ENCODE measurements at places on chromosomes 6 and 20.

GRCh38 chr6:93248631-93249030 is 170.7 kb downstream of the EPHA7 start:
- DNase-seq = no peak

DNA sequence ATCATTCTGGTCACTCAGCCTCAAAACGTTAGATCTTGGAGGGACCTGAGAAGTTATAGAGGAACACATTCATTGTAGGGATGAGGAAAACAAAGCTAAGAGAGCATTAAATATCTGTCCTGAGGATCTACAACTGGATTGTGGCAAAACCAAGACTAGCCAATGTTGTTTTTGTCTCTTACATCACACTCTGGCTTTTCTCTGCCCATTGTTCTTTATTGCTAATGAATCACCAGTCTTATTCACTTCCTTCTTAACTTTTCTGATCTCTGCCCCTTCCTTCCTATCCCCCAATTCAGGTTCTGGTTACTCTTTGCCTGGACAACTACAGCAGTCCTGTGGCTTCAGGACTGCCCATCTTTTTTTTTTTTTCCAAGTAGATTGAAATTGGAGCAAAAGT is 57.0 kb upstream of the PREP start:
- DNase-seq = no peak

- no peak for DNase-seq
Measured at GRCh38 chr6:130749402-130749801, 77.8 kb upstream of the SMLR1 start.

DNA sequence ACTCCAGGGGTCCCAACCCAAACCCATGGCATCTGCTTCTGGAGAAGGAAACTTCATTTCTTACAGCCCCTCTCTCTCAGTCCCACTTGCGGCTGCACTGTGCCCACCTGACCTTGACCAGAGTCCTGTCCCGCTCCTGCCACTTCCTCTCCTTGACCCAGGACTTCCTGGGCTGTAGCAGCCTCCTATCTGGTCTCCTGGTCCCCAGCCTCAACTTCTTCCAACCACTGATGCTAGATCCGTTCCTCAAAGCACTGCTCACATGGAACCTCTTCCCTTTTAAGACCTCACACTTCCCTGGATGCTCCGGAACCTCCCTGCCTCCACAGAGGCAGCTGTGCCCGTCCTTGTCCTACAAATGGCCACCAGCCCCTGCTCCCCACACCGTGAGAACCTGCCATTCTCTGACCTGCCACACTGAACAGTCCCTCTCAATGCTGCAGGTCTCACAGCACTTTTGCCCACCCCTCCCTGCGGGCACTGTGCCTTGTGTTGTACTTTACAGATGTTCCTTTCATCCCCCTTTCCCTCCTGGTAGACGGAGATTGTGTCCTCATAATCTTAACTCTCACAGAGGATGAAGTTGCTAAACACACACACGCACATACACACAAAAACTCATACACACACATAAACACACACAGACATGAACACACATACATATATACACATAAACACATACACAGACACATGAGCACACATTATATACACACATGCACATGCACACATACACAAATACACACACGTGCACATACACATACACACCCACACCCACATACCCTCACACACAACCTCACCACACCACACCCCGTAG is 59.6 kb upstream of the NXT1 start:
- no peak for DNase-seq

- peak; percentile 4 for DNase-seq
Measured at GRCh38 chr20:20549704-20550103, 162.7 kb downstream of the RALGAPA2 start.

DNA sequence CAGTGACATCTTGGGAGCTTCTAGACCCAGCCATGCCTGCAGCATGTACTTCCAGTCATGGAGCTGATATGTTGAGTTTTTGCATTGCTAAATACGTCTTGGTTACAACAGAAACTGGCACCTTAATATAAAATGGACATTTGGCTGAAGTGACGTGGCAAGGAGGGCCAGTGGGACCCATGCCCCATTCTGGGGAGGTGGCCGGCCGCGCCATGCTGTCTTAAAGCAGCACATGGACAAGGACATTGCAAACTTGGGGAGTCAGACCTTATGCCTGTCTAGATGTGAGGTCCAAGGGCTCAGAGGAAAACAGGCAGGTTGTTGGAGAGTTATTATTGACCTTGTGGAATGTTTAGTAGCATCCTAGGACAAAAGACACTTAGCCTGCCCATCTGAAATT is 588.0 kb upstream of the CDH4 start:
- DNase-seq = no peak

GRCh38 chr20:61341605-61342004 is 89.5 kb downstream of the CDH4 start:
- DNase-seq = no peak

DNA sequence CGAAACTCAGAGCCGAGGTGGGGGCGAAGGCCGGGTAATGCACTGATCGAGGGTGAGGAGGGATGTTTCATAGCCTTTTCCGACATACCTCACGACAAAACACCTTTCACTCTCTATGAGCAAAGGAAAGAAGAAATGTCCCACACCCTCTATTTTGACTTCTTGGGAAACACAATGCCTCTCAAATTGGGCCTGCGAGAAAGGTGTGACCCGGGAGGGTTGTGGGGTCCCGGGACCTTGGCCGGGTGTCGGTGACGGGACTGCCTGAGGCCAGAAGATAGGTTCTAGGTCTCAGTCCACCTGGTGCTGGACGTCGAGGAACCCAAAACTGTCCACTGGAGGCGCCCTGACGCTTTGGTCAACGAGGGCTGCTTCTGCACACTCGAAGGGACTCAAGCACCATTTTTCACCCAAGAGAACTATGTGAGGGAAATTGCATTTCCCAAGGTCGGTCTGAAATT is 41.1 kb upstream of the OSTM1 start:
- no peak for DNase-seq

DNA sequence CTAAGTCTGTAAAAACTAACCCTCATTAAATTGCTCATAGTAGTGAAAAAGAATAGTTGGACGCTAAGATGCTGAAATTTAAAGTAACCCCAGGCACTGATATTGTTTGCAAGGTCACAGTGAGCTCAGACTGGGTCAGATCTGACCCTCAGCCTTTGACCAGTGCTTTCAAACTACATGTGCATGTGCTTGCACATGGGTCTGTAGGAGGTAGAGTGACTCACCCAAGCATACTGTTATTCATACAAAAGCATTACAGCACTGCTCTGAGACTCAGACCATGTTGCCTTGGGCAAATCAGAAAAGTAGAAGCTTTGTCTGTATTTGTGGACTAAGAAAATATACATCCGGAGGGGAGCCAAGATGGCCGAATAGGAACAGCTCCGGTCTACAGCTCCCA is 326.4 kb upstream of the MARCKS start:
- no peak for DNase-seq

GRCh38 chr6:139533573-139534471 is 159.4 kb upstream of the CITED2 start:
- no peak for DNase-seq

DNA sequence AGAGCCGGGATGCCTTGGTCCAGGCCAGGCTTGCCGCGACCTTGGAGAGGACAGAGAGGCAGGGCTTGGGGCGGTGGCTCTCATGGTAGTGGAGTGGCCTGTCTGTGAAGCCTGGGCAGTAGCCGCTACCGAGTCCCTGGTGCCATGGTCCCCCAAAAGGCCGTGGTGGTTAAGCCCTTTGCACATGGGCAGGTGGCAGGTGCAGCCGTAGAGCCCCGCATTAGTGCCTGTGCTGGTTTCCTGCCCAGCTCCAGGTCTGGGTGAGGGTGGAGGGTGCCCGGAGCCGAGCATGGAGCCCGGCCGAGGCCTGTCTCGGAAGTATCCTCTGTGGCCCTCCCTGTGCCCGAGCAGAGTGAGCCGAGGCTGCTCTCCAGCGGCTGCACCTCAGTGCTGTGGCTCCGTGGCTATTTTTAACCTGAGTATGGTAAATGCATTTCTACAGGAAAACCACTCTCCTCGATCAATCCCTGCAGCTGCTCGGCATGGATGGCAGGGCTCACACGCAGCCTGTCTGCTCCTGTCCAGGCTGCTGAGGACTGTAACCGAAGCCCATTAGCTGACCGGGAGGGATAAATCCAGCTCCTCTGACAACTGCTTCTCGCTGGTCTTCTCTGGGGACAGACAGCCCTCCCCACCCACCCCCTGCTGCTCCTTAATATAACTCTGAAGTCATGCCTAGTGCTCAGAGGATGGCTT is 36.3 kb upstream of the GATA5 start:
- DNase-seq = no peak

GRCh38 chr6:40962241-40962640 is 76.8 kb downstream of the UNC5CL start:
- DNase-seq = no peak

GRCh38 chr6:125301435-125302391 is at the start of gene HDDC2:
Gene HDDC2, minus strand, starts transcription at chr6:125301967. Its CDS starts 35 bp downstream, at chr6:125301932.
- peak; percentile 40 for DNase-seq

DNA sequence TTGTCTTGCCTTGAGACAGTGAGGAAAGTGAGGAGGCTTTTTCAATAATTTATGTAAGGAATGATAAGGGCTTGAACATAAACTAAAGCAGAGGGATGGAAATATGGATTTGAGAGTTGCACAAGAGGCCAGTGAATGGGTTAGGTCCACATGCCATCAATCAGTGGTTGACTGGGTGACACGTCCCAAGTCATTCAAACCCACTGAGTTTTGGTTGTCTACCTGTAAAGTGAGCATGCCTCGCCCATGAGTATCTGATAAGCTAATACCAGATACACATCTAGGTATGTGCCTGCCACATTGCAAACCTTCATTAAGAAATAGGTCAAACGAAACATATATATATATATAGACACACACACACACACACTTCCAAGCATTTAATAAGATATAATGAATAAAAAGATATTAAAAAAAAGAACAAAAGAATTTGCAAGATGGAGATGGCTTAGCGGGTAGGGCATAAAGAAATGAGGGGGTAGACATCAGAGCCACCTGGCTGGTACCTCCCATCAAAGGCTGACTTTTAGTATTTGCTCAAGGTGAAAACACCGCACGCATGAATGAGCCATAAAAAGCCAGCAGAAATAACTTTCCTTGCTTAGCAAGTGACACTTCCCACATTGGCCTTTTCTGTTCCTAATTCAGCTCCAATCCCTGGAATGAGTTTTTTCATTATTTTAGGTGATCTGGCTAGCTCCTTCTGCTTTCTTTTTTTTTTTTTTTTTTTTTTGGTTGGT is 109.1 kb upstream of the GGTLC1 start:
- DNase-seq = no peak

- DNase-seq = no peak
Measured at GRCh38 chr6:134063121-134063965, 10.9 kb upstream of the SLC2A12 start.

GRCh38 chr20:23150304-23151007 is 64.3 kb upstream of the CD93 start:
- no peak for DNase-seq

GRCh38 chr6:169867751-169868191 is 116.3 kb downstream of the ERMARD start:
- DNase-seq = no peak

DNA sequence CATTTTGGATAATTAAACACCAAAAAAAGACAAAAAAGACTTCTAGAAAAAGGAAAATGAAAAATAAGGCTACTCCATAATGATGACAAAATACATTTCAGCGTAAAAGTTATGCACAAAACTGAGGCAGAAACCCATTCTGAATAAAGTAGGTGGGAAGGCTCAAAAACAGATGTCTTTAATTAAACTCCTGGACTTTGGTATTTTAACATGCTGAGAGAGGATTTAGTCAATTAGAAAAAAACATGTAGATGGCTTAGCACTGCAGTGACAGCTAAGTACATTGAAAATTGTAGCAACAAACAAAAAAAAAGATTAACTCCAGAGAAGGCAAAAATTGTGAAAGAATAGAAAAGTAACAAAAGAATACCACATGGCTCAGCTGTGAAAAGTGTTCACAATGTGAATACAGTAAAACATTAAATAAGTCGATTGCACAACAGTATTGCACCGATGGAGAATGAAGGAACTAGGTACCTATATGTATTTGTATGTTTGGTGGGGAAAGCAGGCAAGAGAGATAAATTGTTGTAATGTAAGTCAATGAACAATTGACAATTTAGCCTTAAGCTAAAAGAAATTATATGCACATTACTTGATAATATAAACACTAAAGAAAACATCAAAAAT is 59.5 kb downstream of the TBC1D32 start:
- DNase-seq = no peak

GRCh38 chr20:50038169-50038568 is 55.4 kb downstream of the SNAI1 start:
- DNase-seq = no peak

- DNase-seq = no peak
Measured at GRCh38 chr20:25675161-25675560, 21.5 kb downstream of the ZNF337 start.

All from skin of body (tissue), 3 donors.